ENCODE measurements at places on chromosomes 3 and 15.

DNA sequence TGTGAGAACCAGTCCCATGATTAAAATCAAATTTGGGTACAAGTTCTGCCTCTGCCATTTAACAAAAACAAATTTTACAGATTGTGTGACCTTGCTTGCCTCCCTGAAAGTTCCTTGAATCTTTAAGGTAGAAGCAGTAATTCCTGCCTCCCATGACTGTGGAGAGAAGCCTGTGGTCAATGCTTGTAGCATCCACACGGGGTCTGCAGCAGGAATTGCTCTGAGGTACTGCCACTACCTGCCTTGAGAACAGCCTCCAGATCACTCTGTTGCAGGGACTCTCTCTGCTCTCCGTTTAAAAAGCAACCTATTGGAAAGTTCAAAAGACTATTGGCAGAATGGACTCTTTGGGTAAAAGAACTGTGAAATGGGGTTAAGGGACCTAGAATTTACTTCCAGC is 75.9 kb downstream of the SST start:
- no peak for DNase-seq

DNA sequence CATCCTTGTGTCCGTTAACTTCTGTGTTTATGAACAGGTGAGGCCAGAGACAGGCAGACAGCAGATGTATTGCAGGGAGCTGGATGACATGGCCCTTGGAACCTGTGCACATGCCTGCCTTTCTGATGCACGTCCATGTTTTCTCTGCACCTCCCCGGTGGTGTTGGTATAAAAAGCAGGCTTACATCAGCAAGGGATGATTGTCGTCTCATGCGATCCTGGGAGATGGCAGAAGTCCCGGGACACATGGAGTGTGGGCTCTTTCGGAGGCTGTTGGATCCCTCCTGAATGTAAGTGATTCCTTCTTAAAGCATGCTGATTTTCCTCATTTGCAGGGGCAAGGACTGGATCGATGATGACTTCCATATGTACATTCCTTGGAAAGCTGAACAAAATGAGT is 134.8 kb downstream of the SNRPN start:
- no peak for DNase-seq

GRCh38 chr3:191301017-191301416 is 28.2 kb upstream of the CCDC50 start:
- no peak for DNase-seq

DNA sequence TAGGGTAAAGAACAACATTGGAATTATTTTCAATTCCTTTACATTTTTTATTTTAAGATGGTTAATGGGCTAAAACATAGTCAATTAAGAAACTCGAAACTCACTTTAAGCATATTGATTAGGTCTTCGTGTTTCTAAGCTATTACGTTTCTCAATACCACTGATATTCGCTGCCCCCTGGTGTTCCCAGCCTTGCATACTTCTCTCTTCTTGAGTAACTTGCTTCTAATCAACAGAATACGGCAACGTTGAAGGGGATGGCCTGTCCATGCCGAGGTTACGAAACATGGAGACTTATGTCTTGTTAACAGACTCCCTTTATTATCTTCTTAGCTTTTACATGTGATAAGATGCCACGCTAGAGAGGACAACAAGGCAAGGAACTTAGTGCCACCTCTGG is 43.6 kb downstream of the ROBO1 start:
- DNase-seq: no peak

- DNase-seq: no peak
These were observed 130.0 kb downstream of the FRMD4B start for GRCh38 chr3:69255928-69256327.

DNA sequence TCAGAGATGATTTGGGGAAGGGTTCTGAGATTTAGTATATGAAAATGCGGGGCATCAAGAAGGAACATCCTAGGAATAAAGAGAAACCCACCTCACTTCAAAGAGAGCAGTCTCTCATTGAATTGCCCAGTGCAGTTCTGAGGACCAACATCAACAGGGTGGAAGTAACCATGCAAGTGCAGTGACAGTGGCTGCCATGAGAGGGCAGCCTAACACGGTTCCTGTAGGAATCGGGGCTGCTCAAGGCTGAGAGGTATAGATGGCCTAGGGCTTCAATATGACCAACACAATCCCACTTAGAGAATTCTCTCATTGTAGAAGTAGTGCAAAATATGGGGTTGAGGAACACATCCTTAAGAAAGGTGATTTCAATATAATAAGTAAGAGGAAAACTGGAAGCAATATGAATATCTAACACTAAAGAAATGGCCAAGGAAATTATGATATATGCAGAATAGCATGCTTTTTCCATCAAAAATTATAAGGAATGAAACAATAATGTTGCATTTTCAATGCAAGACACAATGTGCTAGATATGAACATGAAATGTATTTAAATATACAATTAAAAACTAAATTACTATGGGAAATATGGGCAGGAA is 51.1 kb upstream of the ARRDC4 start:
- DNase-seq: peak; percentile 25

DNA sequence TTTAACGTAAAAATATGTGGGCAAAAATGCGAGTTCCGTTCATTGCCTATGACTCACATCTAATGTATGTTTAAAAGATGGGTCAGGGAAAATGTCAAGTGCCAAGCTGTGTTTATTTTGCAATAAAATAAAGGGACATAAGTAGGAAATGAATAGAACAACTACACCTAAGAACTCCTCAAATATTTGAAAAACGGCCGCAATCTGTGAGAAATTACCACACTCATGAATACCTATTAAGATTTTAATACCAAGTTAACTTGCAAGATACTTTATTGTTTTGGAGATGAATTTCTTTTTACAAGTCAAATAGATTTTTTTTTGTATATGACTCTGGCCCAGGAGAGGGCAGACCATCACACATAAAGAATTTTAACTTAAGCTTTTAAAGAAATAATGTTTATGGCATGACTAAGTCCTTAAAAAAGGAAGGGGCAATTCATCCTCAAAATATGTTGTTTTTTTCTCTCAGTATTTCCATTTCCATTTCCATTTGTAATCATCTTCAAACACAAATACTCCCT is 152.7 kb downstream of the SUCNR1 start:
- DNase-seq: no peak

DNA sequence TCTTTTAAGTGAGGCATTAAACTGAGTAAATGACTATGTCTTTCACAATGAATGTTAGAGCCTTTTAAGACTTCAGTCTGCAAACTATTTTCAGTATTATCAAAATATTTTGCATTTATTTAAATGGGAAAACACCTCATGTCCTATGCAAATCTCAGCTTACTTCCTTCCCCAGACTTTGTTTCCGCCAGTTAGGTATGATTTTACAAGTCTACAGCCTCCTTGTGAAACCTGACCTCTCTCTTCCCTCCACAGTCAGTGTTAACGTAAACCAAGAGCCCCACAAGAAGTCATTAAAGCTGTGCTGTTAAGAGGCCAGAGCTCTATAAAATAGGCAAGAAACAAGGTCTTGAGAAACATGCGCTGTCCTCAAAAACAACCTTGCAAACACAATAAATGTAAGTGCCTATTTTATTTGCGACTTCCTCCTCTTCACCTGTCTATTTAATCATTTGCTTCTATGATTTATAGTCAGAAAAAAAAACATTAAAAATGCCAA is 48.3 kb downstream of the PRTG start:
- DNase-seq: peak; percentile 16

DNA sequence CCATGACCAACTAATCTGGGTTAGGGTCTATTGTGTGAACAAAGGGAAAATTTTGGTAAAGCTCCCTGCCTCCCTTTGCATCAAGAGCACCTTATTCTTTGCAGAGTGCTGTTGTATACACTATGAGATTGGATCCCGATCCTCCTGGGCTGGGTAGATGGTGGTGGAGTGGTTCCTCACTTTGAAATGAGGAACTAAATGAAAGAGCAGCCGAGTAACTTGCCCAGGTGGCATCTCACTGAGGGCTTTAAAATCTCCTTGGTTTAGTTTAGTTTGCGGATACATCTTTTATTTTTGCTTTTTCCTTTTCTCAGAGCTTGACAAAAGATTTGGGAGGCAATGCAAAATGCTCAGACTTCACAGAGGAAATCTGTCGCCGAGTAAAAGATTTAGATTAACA is 19.4 kb downstream of the IDH3A start:
- no peak for DNase-seq

GRCh38 chr3:158717576-158717975 is 14.7 kb downstream of the RARRES1 start:
- DNase-seq: no peak

DNA sequence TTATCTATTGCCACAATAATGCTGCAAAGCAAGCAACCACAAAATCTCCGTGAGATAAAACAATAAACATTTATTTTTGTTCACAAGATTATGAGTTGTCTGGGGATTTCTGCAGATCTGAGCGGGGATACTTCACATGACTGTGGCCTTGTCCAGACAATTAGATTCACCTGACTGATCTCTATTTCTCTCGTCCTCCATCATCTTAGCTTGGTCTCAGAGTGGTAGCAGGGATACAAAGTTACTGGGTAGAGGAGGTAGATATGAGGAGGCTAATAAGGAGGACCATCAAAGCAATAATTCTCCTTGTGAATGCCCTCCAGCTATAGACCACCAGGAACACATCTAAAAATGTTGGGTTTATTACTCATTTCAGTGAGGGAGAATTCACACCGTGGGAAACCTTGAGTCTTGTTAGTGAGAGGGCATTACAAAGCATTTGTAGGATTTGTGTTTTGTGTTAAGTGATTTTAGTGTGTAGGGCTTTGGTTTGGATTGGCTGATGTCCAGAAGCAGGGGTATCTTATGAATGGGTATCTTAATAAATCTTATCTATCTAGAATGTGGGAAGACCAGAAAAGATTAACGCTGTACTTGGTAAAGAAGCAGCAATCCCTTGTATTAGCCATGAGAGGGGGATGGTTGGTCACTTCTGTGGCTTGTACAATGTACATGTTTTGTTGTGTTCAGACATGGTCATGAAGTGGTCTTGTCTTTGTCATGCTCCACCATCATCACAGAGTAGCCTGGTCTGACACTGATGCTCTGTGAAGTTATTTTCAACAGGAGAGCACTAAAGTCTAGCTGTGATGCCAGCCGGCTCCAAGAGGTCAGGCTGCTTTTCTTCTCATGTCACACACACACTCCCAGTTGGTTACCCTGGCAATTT is 287.6 kb upstream of the STT3B start:
- DNase-seq: no peak

DNA sequence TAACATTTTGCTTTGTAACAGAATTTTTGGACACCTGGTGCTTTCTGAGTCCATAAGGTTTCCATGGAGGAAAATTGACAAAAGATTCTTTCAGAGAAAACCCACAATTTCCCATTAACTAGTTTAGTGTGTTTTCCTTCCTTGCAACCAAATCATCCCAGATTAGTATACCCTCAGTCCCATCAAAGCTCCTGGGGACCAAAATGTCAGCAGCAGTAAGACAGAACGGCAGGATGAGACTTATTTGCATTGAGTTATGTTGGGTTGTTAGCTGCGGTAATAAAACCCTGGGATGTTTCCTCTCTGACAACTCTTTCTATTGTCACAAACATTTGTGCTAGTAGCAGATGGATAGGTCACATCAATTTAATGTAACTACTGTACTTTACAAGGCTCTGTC is 32.4 kb upstream of the VPS33B start:
- DNase-seq: no peak

- DNase-seq: no peak
These were observed 26.5 kb upstream of the PLOD2 start for GRCh38 chr3:146187334-146187950.

GRCh38 chr3:76403556-76403955 is 618.2 kb upstream of the ZNF717 start:
- DNase-seq: no peak

DNA sequence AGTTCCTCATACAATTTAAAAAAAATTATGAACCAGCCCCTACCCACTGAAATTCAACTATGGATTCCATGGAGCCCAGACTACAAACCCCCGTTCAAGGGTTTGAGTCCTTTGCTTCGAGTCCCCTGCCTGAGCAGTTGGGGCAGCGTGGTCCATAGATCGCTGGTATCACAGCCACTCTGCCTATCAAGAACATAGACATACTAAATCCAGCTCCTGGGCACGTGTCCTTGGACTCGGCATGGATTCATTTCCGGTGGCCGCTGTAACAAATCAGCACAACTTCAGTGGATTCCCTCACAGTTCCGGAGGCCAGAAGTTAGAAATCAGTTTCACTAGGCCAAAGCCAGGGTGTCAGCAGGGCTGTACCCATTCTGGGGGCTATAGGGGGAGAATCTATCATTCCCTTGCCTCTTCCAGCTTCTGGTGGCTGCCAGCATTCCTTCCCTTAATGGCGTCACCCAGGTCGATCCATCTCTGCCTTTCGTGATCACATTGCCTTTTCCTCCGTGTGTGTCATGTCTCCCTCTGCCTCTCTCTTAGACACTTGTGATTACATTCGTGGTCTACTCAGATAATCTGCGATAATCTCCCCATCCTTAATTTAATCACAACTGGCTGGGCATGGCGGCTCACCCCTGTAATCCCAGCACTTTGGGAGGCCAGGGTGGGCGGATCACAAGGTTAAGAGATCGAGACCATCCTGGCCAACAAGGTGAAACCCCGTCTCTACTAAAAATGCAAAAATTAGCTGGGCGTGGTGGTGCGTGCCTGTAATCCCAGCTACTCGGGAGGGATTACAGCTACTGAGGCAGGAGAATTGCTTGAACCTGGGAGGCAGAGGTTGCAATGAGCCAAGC is 4.6 kb upstream of the TMEM44 start:
- DNase-seq: no peak

- no peak for DNase-seq
These were observed 420.5 kb upstream of the ONECUT1 start for GRCh38 chr15:53210653-53211052.

DNA sequence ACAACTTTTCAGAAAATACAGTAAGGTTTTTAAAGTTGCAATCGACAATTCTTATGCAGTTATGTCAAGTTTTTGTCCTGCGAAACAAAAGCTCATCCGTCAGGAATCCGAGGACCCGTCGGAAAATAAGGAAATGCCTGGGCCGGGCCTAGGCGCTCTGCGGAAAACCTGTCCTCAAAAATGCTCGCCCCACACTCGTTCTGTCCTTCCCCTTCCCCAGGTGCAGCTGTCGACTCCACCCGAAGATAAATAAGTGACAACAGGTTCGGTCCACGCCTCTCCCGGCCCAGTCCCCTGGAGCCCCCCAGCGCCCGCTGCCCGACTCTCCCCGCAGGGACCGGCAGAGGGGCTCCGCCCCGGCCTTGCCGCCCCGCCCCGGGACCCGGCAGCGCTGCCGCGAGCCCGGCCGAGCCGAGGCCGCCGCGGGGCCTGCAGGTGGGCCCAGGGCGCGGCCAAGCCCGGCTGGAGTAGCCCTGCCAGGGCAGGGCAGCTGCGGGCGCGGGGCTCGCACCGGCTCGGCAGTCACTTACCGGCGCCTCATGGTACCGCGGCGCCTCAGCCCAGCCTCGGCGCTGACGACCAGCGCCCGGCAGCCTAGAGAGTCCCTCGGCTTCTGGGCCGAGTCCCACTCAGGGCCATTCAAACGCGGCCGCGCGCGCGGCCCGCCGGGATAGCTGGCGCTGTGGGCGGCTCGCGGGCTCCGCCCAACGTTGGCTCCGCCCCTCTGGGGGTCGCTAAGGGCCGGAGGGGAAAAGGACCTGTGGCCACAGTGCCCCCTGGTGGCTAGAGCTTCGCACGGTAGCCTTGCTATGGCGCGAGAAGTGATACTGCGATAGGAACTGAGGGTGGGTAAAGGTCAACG is at the start of gene KATNBL1:
KATNBL1 (minus strand) TSS at position 676 of the 862 bp plus-strand sequence. CDS start 46,420 bp downstream, outside the sequence.
- DNase-seq: peak; percentile 93

- no peak for DNase-seq
These were observed 8.1 kb downstream of the B2M start for GRCh38 chr15:44719293-44719999.

GRCh38 chr15:101425787-101426365 is 63.6 kb downstream of the PCSK6 start:
- no peak for DNase-seq

All from NCI-H2171 (cell line).